ENCODE measurements at places on chromosomes 6 and 20.

GRCh38 chr6:27893059-27893835 lies 18.9 kb downstream of the OR2B2 start:
- peak; percentile 91 for DNase-seq

GRCh38 chr6:170444056-170444591 lies 109.0 kb downstream of the PSMB1 start:
- peak; percentile 81 for DNase-seq

DNA sequence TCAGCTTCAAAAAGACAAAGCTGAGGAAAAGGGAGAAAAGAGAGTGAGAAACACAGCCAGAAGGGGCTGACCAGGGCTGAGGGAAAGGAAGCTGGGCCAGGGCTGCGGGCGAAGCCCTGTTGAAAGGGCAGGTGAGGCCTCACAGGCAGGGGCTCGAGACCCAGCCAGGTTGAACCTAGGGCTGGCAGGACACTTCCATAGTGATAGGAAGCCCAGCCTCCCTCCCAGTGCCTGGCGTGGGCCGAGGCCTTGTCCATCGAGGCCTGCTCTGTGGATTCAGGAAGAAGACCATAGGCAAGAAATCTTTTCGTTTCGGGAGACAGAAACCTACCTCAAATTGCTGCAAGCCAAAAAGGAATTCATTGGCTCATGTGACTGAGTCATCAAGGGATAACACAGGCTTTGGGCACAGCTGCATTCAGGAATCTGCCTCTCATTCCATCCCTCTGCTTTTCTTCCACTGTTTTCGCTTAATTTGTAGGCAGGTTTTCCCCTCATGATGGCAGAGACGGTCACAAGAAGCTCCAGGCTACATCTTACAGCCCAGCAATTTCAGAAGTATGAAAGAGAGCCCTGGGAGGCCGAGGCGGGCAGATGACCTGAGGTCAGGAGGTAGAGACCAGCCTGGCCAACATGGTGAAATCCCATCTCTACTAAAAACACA lies 311.1 kb upstream of the SULF2 start:
- DNase-seq = no peak

DNA sequence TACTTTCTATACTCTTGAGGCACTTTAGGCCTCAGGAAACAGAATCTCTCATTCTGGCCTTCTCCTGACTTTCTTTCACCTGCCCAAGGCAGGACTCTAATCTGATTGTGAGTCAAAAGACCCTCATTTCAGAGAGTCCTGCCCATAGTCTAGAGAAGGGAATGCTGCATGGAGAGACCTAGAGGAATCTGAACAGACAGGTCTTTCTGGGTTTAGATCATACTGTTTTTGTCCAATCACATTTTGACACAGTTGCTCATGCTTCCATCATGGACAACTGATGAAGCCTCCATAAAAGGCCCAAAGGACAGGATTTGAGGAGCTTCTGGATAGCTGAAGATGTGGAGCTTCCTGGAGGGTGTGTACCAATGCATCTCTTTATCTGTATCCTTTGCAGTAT lies 48.1 kb upstream of the BTBD3 start:
- no peak for DNase-seq

GRCh38 chr6:43907789-43908472 lies 137.9 kb downstream of the VEGFA start:
- DNase-seq = no peak

DNA sequence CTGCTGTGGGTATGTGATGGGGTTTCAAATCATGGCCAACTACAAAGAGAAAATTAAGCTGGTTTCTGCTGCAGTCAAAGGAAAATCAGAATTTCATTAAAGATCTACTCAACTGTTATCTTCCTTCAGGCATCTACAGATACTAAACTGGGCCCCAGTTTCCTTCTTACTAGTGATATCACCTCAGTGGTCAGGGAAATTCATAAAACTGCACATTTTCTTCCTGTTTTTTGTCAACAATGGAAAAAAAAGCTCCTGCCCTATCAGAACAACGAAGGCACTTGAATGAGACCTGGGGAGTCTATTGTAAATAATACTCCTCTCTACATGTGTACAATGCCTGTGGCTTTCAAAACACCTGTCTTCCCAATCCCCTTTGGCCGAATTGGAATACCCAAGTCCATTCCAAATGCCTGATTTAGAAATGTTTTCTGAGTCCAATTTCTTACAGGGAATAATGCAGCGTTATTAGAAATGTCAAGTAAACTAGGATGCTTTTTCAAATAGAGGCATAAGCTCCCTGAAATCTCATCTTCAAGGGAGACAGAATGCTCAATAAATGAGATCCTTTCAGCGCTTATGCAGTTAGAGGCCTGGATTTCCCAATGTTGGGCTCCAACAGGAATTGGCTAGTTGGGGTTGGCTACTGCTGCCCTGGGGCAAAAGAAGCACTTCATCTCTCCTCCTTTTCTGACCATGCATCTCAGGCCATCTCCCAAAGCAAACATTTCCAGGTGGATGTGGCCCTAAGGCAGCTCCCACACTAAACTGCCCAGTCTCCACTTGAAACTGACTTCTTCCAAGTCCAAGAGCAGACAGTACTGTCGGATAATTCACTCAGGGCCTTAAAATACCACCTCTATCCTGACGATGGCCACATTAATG lies 143.3 kb downstream of the NFATC2 start:
- DNase-seq = no peak

- DNase-seq = no peak
Observed at GRCh38 chr6:124119596-124119995, 315.9 kb downstream of the NKAIN2 start.

DNA sequence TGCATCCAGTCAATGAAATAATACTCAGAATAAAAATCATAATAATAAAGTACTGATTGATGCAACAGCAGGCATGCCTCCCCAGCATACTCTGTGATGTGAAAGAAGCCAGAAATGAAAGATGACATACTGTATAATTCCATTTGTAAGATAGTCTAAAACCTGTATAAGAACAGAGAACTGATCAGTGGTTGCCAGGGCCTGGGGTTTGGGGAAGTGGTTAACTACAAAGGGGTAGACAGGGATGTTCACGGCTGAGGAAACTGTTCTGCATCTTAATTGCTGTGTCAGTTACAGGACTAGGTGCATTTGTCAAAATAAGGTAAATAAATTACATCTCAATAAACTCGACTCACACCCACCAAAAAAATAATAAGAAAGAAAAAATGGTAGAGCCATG lies 81.3 kb upstream of the BMP2 start:
- no peak for DNase-seq

DNA sequence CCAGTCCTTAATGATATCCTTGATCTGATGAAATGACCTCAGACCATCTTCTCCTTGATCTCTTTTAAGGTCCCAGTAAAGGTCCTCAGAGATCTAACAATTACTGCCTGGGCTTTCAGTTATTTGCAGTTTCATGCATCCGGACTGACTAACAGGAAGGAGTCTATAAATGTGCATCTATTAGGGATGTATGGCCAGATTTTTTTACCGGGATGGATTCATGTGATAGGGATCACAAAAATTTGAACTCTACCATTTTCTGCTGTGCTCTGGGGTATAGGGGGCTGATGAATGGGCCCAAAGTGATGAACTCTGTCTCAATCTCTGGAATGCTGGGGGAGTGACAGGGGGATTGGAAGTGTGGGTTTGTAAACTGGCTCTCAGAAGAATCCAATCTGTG lies 36.2 kb upstream of the SCUBE3 start:
- no peak for DNase-seq

GRCh38 chr6:10962673-10963072 lies 75.8 kb downstream of the SYCP2L start:
- DNase-seq = no peak

DNA sequence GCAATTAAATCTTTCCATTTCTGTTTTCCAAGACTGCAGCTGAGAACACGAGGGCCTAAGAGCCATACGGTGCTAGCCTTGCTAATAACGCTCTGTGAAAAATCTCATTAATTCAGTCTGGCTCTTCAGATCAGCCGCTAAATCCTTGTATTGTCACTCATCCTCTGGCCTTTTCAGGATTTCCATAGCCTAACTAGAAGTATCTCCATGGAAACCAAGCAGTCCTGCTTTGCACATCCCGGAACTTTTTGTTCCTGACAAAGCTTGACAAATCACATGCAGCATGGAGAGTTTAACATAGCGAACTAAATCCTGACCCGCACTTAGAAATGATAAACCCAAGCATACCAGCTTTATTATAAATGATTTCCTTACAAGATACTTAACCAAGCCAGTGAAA lies 383.7 kb downstream of the CD83 start:
- DNase-seq = no peak

DNA sequence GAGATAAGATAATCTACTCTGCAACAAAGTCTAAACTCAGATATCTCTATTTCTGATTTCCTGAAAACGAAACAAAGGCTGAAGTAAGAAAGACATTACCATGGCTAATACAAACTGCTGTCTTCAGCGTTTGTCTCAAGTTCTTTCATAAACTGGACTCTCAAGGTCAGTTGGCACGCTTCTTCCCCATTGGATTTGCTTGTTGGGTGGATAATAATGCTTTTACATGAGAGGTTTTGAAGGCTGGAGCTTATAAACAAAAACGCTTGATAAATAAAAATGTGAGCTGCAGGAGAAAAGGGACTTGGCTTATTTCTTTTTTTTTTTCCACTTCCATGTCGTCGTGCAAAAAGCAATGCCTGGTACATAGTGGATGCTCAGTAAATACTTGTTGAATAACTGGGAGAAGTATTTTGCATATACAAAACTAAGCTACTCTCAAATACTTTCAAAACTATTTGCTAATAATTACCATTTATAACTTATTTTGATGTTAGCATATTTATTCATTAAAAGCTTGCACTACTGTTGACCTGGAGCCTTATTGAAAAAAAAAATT lies 65.7 kb upstream of the EEF1A1 start:
- no peak for DNase-seq

GRCh38 chr6:158024566-158025297 lies 43.1 kb downstream of the SYNJ2 start:
- no peak for DNase-seq

- no peak for DNase-seq
Observed at GRCh38 chr6:150696190-150696589, 96.5 kb downstream of the PLEKHG1 start.

Measured in natural killer cell treated with Interleukin-12 subunit alpha and Interleukin-12 subunit beta and Interleukin-15 and Interleukin-18, amount 100 ng/mL, for 72 hours (primary cell).